ENCODE measurements at places on chromosomes 6 and 20. TPM values are rescaled to one million over a fixed set of nuclear protein-coding genes. Genes with fewer than 3 reads are reported as not detected.

Gene EPHA7
- 12.4 TPM for total RNA-seq

Gene PKIB
- 44.7 TPM for total RNA-seq

Gene ZNF334
- total RNA-seq, result 31.8 TPM

Gene SCUBE3
- total RNA-seq, result 51.9 TPM

Gene DUSP15
- total RNA-seq, result 10.4 TPM

Gene NKX2-4
- total RNA-seq, result not detected

GRCh38 chr6:169942173-169942572, 190.8 kb downstream of the ERMARD start:
- no peak for DNase-seq

GRCh38 chr6:44119704-44120262, 7.5 kb downstream of the MRPL14 start:
- DNase-seq, result no peak

- no peak for DNase-seq
Observed at GRCh38 chr6:161300823-161301222, 27.0 kb upstream of the AGPAT4 start.

Measured in mesothelial cell of epicardium (in vitro differentiated cells).